ENCODE measurements at places on chromosomes 1 and 21.
A peak's percentile ranks its signal among the peaks of the same experiment; 100 is the strongest.

GRCh38 chr1:91582431-91582921, 81.8 kb downstream of the CDC7 start:
- no peak for ATAC-seq

DNA sequence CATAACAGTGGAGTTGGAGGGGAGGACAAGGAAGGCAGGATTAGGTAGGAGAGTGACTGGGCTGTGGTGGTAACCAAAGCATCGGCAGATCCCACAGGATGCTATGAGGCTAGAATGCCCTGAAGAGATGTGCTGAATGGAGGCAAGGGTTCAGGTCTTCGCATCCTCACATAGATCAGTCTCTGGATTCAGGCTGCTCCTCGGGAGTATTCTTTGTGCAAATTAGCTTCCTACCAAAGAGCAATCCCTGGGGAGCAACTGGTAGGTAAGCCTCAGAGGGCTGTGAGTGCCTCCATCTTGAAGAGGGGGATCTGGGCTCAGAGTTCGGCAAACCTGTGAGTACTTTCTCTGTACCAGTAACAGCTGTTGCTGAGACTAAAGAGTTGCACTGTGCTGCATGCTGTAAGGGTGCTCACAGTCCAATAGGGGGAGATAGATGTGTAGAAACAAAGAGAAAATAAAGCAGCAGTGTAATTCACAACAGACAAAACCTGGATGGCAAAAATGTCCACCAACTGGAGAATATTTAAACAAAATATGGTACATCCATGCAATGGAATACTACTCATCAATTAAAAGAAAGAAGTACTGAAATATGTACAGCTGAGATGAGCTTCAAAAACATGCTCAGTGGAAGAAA, 322.4 kb upstream of the DEPDC1 start:
- ATAC-seq: peak; percentile 65

GRCh38 chr21:15520811-15521643, 208.8 kb upstream of the USP25 start:
- ATAC-seq: no peak

DNA sequence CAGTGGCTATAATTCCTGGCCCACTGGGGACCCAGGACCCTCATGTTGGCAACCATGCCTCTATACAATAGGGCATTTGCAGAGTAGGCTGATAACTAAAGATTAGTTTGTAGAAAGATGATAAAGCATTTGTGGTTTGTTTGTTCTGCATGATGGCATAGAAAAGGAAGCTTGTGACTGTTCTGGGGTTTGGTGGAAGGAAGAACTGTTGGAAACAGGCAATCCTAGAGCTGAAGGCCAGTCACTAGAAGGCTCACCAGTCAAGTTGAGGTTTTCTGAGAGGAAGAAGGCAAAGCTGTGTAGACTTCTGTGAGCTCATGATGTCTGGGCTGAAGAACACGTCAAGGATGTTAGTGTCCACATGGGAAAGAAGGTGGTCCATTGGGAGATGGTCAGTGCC, 140.3 kb upstream of the VANGL1 start:
- ATAC-seq: no peak

DNA sequence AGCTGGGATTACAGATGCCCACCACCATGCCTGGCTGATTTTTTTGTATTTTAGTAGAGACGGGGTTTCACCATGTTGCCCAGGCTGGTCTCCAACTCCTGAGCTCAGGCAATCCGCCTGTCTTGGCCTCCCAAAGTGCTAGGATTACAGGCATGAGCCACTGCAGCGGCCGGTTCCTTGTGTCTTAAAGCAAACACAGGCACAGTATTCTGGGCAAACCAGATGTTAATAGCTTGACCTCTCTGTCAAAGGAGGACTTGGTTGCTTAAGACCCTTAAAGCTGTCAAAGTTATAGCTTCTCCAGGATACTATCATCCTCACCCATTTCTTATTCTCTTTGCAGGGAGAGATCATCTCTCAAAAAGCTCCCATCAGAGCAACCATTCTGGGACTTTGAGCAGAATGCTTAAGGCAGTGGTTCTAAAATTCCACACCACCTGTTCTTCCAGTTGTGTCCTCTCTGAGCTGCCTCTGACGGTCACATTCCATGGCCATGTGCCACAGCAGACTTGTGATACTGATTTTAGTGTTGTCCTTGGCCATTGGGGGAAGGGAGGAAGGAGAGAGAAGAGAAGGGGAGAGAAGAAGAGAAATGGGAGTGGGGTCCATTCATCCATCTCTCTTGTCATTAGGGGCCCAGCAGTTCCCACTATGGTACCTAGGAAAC, 81.8 kb downstream of the PBX1 start:
- no peak for ATAC-seq

DNA sequence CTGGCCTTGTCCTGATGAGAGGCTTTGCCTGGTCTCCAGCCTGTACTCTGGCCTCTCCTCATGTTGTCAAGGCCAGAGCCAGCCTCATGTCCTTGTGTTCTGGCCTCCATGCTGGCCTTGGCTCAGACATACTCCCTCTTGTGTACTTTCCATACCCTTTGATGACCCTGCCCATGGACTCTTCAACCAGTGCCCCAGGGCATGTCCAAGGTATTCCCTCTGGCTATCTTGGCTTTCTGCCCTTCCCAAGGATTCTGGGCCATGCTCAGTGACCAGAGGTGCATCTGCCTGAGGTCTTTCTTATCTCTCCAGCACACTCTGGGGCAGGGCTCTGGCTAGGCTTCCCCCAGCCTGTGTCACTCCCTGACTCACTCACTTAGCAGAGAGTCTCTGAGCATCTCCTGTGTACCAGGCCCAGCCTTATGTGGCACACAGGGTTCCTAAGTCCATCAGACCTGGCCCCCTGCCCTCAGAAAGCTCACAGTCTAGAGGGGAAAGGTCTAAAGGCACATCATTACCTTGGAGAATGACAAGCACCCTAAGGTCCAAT, 141.4 kb upstream of the GRIK3 start:
- ATAC-seq: no peak

Data from motor neuron (in vitro differentiated cells).